Caki2 (cell line): ENCODE measurements at places on chromosomes 12 and 14. TPM values are rescaled to one million over a fixed set of nuclear protein-coding genes. Genes with fewer than 3 reads are reported as not detected.

DNA sequence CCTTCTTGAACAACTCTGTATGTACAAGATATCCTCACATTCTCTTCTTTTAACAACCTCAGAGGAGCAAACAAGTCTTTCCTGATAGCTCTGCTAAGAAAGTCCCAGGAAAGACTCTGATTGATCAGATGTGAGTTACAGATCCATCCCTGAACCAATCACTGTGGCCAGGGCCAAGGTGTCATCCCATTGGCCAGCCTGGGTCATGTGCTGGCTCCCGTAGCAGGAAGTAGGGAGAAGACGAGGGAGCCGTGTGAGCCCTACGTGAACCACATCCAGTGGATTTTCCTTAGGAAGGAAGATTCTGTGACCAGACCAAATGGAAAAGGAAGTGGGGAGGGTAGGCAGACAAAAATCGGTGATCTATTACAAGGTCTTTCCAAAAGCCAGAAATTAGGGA is 5.6 kb downstream of the P2RX7 start:
- no peak for DNase-seq

DNA sequence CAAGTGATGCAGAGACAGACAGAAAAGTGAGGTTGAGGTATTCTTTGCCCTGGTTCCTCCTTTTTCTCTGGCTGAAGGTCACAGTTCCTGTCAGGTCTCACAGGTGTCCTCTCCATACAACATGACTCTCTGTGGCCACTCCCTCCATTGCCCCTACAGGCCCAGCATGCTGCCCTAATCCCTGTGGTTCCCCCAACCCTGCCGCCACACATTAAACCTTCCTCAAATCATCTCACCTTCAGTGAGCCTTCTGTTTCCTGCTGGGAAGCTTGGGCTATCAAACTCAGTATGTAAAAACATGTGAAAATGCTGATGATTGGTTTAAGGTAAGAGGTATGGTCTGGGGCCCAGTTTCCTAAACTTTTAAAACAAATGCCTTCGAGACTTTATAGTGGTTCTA is 159.0 kb upstream of the E2F7 start:
- DNase-seq, result no peak

GRCh38 chr12:68119724-68120211 is 39.8 kb downstream of the IFNG start:
- no peak for DNase-seq

GRCh38 chr14:104655128-104655848 is 34.1 kb upstream of the INF2 start:
- DNase-seq, result no peak

GRCh38 chr12:67855103-67855502 is 134.1 kb upstream of the IFNG-AS1 start:
- DNase-seq, result no peak

DNA sequence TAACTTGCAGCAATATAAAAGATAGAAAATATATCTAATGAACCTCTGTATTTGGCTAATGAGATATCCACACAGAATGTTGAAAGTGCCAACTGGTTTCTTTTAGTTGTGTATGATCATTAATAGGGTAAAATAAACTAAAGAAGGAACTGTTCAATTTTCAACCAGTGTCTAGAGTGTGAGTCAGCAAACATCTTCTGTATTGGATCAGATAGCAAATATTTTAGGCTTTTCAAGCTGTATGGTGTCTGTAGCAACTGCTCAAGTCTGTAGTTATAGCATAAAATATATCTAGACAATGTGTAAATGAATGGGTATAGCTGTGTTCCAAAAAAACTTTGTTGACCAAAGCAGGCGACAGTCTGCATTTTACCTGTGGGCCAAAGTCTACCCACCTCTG is 23.5 kb upstream of the NOVA1 start:
- DNase-seq, result no peak

- no peak for DNase-seq
Observed at GRCh38 chr12:118220702-118221101, 84.8 kb downstream of the PEBP1 start.

- DNase-seq, result peak; percentile 95
Observed at GRCh38 chr12:120231316-120232011, 30.6 kb upstream of the RPLP0 start.

- DNase-seq, result no peak
Observed at GRCh38 chr14:50247245-50247644, 15.9 kb upstream of the SOS2 start.

GRCh38 chr12:124463341-124463921 is 104.0 kb downstream of the NCOR2 start:
- no peak for DNase-seq

DNA sequence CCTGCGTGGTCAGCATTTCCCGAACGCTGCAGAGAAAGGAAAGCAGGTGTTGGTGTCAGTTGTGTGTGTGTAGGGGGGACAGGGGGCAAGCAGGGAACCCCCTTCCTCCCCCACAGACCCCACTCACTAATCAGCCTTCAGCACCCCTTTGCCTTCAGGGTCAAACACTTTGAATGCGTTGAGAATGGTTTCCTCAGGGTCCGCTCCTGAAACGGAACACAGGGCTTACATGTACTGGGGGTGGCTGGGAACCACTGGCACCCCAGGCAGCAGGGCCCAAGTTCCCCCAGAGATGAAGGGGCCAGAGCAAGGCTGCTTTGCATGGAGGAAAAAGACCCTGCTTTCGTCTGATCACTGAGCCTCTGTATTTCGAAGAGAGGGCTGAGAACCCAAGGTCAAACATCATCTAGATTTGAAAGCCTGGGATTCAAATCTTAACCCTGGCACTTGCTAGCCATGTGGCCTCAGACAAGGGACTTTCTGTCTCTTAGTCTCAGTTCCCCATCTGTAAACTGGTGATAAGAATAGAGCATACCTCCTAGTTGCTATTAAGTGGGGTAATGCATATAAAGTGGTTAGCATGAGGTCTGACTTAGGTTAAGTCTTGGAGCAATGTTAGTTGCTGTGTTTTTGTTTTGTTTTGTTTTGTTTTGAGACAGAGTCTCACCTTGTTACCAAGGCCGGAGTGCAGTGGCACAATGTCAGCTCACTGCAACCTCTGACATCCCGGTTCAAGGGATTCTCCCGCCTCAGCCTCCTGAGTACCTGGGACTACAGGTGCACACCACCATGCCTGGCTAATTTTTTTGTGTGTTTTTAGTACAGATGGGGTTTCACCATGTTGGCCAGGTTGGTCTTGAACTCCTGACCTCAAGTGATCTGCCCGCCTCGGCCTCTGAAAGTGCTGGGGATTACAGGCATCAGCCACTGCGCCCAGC is 7.0 kb downstream of the MYL2 start:
- DNase-seq, result no peak

GRCh38 chr12:42590330-42590934 is 886 bp upstream of the PRICKLE1 start:
- DNase-seq, result no peak

DNA sequence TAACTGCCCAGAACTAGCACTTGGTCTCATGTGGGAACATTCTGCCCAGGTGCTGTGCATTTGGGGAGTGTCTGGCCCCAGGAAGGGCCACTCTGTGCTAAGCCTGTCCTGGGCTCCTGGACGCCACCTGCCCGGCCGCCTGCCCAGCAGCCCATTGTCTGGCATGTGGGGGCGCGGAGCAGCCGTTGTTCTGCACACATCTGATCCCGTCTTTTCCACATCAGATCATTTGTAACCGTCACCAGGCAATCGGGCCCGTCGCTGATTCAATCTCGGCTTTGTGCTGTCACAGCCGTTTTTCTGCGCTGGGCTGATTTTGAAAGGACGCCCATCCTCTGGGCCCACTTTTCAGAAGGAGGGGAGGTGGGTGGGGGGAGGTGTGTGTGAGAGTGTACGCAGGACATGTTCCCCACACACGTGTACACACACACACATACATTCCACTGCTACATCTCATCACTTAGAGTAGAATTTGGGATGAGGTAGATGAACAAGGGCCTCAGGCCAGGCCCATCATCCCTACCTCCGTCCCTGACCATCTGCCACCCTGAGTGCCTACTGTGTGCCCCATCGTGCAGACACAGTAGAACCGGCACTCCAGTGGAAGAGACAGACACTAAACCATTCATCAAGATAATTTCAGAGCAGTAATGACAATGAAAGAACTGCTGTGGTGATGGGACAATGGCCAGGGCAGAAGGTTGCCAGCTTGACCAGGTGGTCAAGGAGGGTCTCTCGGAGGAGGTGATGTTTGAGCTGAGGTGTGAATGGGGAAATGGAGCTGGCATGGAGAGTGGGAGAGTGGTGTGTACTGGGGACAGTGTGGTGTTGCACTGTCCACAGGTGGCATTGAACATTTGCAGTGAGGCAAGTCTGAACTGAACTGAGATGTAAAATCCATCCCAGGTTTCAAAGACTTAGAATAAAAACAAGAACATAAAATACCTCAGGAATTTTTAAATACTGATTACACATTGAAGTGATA is 19.0 kb downstream of the FAM222A start:
- DNase-seq, result no peak

DNA sequence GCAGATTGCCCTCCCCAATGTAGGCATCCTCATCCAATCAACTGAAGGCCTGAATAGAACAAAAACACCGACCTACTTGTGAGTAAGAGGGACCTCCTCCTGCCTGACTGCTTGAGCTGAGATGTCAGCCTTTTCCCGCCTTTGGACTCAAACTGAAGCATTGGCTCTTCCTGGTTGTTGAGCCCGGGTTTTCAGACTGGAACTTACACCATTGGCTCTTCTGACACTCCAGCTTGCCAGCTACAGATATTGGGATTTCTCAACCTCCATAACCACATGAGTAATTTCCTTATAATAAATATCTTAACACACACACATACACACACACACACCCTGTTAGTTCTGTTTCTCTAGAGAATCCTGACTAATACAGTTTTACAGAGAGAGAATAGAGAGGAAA is 173.4 kb upstream of the NTF3 start:
- no peak for DNase-seq

GRCh38 chr14:94581127-94581999 is at the start of gene SERPINA5:
SERPINA5 (plus strand) TSS chr14:94581426; CDS start chr14:94587363, 5,937 bp downstream.
- DNase-seq, result no peak

- DNase-seq, result no peak
Observed at GRCh38 chr12:122208073-122208820, 4.7 kb downstream of the B3GNT4 start.

GRCh38 chr14:58513272-58513671 is 85.8 kb downstream of the KIAA0586 start:
- no peak for DNase-seq

NINJ2 gene
- total RNA-seq, result not detected in 2 replicates

C12orf42 gene
- not detected in 2 replicates for total RNA-seq

NXPH4 gene
- total RNA-seq, result 0.54 TPM in 1 of 2 replicates, not detected in the other

MUCL1 gene
- not detected in 2 replicates for total RNA-seq

SLC22A17 gene
- 8.4 and 10.6 TPM in 2 replicates for total RNA-seq

IL26 gene
- not detected in 2 replicates for total RNA-seq
